ENCODE measurements at places on chromosomes 7 and 10.

- no peak for DNase-seq
Measured at GRCh38 chr7:149304006-149304405, 42.0 kb downstream of the ZNF783 start.

DNA sequence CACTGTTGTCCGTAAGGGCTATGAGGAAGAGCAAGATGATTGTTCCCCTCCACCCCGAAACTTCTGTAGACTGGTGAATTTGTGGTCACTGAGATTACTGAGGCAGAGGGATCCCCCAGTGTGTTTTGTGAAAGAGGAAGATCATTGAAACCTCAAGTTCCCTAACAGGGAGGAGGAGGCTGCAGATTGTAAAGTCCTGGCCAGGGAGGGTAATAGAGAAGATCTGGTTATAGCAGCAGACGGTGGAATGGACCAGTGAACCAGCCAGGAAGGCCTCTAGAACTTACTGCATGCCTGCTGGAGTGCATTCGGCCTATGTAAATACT lies 31.1 kb downstream of the LMTK2 start:
- no peak for DNase-seq

DNA sequence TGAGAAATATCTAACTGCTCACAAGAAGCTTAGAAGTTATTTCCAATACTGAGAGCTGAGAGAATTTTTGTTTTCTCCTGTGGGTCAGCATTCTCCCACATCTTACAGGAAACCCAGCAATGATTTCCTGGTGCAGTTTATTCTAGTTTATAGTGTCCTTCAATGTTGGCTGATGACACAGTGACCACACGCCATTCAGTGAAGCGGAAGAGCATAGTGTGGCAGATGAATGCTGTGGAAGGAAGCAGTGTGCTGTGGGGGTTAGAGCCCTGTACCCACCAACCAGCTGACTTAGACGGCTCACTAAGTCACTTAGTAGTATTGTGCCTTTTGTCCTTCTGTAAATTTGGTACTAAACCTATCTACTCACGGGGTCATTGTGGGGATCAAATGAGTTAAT lies 1.4 kb upstream of the TMEM26 start:
- DNase-seq: no peak

DNA sequence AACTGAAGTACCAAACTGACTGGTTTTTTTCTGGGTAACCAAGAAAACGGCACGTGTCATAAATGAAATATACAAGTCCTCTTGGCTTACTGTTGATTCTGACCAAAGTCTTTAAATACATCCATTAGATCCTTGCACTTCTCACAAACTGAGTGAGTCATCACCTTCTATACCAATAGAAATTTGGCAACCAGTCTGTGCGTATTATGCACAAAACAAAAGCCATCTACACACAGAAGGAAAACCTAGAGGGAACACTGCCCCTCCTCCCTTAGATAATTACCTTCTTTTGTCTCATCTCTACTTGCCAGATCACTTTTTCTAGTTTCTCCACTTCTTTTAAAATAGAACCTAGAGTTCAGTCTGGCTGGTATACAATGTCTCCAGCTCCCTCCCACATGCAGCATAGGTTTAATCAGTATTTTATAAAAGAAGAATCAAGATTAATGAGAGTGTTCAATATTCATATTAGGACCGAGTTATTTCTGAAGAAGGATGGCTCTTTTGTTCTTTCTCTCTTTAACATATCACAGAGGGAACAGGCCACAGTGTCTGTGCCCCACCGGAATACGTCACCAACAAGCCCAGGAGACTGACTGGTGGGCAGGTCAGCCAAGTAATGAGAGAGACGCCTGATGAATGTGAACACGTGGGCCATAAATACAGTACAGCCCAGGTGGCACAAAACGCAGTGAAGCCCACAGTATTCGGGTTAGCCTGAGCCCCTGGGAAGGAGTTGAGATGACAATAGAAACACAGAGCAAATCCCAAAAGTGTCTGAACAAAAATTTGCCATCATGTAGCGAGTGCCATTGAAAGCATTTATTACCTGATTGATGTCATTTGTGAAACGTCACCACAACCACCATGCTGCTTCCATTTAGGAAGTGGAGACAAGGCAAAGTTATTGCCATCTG lies 91.3 kb downstream of the KIAA1549 start:
- DNase-seq: no peak

- no peak for DNase-seq
Measured at GRCh38 chr10:132921086-132921485, 21.3 kb downstream of the CFAP46 start.

Data from stimulated activated CD4-positive, alpha-beta T cell treated with anti-CD3 and anti-CD28 coated beads, Interleukin-1b, Interleukin-23, amount 100 ng/mL, for 1 hour (primary cell).